ENCODE measurements at places on chromosomes 1 and 21.
A peak's percentile ranks its signal among the peaks of the same experiment; 100 is the strongest.

DNA sequence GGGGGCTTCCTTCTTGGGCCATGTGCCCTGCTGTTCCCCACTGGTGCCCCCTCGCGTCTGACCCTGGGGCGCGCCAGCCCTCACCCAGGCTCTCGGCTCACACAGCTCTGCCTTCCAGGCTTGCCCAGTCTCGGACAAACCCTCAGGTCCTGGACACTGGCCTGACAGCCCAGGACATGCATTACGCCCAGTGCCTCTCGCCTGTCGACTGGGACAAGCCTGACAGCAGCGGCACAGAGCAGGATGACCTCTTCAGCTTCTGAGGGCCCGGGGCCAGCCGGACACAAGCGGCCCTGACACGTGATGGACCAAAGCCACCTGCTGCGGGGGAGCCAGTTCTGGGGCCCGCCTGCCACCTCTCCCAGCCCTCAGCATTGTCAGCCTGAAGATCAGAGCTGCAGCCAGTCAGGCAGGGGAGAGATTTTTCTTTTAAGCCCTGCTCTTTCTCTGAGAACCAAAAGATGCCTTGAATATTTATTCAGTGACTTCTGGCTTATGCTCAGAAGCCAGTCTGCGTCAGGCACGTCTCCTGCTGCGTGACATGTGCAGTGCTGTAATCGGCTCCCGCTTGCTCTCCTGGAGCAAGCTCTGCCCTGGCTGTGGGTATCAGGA lies 23.4 kb downstream of the LDLRAP1 start:
- DNase-seq: no peak

DNA sequence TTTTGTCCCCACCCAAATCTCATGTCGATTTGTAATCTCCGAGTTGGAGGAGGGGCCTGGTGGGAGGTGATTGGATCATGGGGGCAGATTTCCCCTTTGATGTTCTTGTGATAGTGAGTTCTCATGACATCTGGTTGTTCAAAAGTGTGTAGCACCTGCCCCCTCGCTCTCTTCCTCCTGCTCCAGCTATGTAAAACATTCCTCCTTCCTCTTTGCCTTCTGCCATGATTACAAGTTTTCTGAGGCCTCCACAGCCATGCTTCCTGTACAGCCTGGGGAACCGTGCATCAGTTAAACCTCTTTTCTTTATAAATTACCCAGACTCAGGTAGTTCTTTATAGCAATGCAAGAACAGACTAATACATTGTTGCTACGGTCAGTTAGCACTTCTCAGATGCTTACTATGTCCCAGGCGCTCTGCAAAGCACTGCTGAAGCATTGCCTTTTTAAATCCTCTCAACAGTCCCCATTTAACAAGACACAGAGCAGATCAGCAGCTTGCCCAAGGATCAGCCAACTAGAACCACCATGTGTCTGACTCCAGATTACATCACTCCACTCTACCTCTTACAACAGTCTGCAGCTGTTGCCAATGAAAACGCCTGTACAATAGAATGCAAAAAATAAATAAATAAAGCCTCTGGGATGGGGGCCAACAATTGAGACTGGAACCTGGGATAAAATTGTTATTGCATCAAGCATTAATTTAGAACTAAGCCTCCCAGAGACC lies 52.4 kb upstream of the USP1 start:
- no peak for DNase-seq

DNA sequence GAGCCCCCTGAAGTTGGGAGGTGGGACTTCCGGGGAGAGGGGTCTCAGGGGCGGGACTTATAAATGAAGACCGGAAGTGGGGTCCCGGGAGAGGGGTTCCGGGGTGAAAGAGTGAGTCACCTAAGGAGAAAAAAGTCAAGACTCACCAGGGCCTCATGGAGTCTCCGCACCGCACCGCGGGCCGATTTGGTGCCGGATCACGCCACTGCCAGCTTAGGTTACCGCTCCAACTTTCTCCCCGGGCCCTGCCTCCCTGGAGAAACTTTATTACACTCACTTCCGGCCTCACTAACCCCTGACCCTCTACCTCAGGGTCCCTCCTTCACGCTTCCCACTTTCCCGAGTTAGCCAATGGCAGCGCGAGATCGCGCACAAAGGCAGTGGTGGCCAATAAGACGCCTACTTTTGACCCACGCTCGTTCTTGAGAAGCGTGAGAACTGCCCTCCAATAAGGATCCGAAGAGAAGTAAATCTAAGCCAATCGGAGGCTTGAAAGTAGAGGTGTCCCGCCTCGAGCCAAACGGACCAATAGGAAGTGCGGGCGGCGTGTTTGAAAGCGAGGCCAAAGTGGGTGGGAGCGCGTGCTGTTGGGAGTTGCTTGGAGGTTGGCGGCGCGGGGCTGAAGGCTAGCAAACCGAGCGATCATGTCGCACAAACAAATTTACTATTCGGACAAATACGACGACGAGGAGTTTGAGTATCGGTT lies at the start of gene CKS1B:
CKS1B (plus strand) TSS at position 580 of the 706 bp plus-strand sequence; CDS start at position 645, 65 bp downstream.
- peak; percentile 94 for DNase-seq

DNA sequence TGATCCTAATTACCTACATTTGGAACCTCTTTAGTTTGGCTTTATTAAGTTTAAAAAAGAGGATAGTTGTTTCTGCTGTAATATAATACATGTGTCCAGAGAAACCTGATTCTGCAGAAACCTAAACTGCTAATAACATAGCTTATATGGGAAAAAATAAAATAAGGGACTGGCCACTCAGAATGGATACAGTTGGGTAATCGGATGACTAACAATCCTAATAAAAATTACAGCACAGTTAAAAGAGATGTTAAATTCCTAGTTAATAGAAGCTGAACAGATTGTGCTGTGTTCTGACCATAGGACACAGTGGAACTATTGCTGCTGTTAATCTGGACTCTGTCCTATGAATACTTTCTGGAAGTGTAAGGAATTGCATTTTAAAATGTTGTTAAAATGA lies 16.0 kb downstream of the ARV1 start:
- no peak for DNase-seq

- DNase-seq: no peak
These were observed 30.0 kb upstream of the FGGY start for GRCh38 chr1:59266927-59267293.

GRCh38 chr21:31460980-31461379 lies 116.9 kb upstream of the TIAM1 start:
- DNase-seq: peak; percentile 1

DNA sequence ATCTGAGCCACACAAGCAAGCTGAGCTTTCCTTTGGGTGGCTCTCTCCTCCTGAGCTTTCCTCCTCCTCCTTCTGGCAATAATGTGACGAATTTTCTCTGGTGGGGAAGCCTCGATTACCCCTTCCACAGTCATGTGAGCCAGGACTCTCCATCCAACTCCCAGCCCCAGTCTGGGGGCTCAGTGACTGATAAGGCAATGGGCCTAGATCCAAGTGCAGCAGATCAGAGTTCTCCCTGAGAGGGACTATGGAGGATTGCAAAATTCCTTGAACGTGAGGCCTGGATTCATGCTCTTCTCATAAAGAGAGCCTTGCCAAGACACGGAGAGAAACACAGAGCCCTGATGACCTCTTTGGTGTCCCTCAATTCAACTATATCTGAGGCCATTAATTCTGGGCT lies 31.3 kb upstream of the TRIM67 start:
- no peak for DNase-seq

- DNase-seq: no peak
These were observed 78.6 kb downstream of the MAN1C1 start for GRCh38 chr1:25695090-25695770.

DNA sequence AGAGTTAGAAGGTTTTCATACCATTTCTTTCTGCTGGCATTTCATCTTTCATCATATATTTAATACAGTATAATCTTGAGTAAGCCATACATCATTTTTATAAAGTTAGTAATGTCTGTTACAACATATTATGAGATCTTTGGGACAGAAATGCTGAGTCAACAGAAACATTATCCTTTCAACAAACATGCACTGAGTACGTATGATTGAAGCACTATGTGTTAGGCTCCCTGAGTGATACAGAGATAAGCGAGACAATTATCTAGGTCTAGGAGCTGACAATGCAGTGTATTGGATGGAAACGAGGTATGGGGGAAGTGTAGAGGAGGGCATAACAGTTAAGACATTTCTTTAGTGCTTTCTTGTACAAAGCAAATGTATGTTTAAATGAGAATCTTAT lies 19.7 kb upstream of the GPR52 start:
- DNase-seq: no peak

DNA sequence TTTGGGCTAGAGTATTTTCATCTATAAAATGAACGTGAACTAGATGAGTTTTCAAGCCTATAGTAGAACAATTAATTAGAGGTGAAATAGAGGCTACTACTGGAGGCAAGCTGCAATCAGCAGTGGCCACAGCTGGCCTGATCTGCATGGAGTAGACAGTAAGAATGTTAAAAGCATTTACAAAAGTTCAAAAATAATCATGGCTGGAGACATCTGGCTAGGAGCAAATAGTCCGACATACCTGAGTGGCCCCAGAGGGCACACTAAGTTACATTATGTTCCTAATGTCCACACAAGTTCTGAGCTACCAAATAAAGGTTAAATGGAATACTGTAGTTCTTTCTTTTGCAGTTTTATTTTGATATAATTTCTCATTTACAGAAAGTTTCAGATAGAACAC lies 28.0 kb downstream of the MPZL1 start:
- no peak for DNase-seq

DNA sequence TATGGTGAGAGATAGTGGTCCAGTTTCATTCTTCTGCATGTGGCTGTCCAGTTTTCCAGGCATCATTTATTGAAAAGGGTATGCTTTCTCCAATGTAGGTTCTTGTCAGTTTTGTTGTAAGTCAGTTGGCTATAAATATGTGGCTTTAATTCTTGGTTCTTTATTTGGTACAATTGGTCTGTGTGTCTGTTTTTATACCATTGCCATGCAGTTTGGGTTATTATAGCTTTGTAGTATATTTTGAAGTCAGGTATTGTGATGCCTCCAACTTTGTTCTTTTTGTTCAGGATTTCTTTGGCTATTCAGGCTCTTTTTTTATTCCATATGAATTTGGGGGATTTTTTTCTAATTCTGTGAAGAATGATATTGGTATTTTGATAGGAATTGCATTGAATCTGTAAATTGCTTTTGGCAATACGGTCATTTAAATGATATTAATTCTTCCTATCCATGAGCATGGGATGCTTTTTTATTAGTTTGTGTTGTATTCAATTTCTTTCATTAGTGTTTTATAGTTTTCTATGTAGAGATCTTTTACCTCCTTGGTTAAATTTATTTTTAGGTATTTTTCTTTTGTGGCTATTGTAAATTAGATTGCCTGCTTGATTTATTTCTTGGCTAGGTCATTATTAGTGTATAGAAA lies 3.3 kb downstream of the DNAH14 start:
- no peak for DNase-seq

DNA sequence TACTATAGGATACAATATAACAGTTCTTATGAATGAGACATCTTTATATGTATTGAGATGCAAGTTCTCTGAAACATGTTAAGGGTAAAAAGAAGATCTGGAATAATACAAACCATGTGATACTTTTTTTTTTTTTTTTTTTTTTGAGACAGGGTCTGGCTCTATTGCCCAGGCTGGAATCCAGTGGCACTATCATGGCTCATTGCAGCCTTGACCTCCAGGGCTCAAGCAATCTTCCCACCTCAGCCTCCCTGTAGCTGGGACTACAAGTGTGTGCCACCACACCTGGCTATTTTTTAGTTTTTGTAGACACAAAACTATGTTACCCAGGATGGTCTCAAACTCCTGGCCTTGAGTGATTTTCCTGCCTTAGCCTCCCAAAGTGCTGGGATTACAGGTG lies 22.1 kb upstream of the MCL1 start:
- DNase-seq: no peak

- no peak for DNase-seq
These were observed 49.5 kb upstream of the S1PR1 start for GRCh38 chr1:101187297-101187696.

DNA sequence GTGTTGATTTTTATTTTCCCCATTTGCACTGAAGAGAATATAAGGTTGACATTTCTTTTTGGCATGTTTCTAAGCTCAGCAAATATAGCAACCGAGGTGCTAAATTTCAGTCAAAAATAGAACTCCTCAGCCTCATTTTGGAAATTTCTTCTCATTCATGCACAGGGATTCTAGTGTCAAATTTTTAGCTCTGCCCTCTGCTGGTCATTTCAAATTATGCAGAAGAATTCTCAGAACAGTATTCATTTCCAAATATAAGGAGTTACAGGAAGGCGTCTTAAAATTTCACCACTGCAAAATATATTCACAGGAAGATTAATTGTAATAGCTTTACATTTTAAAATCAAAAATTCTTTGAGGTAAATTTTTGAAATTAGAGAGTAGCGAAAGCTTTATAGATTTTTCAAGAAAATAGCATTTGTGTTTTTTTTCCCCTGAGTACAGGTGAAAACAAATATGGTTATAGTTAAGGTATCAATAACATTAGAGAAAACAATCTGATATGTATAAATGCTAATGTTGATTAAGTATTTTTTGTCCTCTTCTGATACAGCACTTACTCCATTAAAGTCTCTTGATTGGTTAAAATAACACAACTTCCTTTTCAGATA lies 57.9 kb downstream of the FMN2 start:
- DNase-seq: no peak
